ENCODE measurements at places on chromosomes 12 and 14.

DNA sequence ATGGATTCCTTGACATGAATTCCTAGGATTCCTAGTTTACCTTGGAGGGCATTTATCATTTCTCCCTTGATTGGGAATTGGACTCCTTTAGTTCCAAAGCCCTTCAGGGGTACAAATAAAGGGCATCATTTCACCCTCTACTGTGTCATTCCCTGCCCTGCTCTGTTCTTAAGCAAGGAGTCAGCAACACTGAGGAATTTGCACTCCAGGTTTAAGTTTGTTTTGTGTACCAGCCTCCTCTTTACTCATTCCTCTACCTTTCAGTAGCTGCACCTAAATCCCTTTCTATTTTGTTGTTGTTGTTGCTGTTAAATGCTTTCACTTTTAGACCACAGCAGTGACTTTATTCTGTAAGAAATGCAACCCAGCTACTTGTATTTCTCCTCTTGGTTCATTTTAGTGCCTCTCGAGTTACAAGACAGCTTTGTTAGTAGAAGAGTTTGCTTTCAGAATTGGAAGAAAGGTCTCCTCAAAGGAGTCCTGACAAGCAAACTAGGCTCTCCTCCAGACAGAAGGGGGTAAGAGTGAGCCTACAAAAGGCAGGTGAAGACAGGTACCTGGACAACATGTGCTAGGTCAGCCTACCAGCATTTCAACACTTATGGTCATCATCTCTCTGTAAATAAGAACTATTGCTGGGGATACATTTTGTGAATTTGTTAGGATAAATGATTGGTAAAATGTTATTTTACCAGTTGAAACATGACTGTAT lies 90.0 kb downstream of the RMST start:
- DNase-seq: no peak

- no peak for DNase-seq
These were observed 532.5 kb downstream of the VRK1 start for GRCh38 chr14:97329701-97330100.

DNA sequence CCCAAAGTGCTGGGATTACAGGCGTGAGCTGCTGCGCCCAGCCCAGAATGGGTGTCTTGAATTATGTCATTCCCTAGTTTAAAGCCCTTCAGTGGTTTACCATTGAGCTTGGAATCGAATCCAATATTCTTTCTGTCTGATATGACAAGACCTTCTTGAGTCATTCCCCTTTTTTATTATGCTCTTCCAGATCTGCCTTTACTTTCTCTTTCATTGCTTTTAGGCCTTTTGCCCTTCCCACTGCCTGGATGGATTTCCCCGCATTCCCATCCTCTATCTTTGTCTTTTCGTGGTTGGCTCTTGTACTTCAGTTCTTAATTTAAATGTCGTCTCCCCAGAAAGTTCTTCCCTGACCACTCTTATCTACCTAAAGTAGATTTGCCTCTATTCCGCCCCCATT lies 1.6 kb downstream of the TRAFD1 start:
- no peak for DNase-seq

- DNase-seq: no peak
These were observed 56.2 kb downstream of the CCNK start for GRCh38 chr14:99537399-99537798.

DNA sequence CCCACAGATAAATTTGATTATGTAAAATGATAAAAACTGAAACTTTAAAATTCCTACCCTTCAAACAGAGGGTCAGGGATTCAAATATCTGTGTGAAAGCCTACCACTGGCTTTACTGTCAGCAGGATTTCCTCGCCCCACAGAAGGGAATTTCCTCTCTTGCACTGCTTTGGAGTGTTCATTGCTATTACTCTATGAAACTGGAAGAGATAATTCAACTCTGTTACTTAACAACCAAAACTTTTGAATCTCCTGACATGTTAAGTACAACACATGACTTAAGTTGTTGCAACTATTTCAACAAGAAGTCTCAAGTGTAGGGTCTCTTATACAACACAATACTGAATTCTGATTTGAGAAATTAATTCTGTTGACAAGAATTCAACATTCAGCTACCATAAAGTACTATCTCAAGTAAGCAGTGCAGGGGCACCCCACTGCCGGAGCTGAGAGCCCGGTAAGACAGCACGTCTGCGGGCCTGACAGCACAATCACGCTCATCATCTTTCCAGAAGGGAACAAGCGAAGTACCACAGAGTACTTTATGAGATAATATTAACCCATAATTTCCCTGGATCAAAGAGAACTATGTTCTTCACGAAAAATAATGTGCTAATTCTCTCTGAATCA lies 22.9 kb downstream of the DICER1 start:
- DNase-seq: no peak

DNA sequence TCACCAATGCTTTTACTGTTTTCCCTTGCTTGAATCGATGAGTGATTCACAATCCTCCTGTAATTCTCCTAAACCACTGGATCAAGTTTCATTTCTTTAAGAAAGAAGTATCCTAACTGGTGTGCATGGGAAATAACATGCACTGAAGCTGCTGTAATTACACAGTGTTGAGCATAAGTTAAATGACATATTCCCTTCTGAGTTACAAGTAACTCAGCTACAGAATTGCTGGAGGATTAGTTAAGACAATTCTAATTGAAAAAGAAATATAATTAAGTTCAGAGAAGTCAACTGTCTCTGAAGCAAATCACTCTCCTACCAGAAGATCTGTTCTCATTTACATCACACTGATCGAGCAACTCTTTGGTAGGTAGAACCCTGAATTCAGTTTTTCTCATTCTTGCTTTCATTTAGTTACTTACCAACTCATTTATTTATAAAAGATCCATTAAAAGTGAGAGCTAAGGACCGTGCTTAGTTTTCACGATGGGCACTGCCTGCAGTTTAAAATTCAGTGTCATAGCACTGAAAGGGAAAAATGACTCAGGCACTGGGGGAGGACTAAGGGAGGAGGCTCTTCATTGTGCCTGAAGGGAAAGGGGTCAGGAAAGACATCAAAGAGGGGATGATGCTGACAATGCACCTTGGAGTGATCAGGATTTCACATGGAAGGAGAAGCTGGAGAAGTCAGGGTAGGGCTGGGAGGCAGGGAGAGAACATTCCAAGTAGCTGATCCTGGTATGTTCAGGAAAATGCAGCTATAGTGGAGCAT lies 327.2 kb downstream of the EMP1 start:
- no peak for DNase-seq

GRCh38 chr14:87449016-87449415 lies 544.0 kb downstream of the GALC start:
- DNase-seq: no peak

DNA sequence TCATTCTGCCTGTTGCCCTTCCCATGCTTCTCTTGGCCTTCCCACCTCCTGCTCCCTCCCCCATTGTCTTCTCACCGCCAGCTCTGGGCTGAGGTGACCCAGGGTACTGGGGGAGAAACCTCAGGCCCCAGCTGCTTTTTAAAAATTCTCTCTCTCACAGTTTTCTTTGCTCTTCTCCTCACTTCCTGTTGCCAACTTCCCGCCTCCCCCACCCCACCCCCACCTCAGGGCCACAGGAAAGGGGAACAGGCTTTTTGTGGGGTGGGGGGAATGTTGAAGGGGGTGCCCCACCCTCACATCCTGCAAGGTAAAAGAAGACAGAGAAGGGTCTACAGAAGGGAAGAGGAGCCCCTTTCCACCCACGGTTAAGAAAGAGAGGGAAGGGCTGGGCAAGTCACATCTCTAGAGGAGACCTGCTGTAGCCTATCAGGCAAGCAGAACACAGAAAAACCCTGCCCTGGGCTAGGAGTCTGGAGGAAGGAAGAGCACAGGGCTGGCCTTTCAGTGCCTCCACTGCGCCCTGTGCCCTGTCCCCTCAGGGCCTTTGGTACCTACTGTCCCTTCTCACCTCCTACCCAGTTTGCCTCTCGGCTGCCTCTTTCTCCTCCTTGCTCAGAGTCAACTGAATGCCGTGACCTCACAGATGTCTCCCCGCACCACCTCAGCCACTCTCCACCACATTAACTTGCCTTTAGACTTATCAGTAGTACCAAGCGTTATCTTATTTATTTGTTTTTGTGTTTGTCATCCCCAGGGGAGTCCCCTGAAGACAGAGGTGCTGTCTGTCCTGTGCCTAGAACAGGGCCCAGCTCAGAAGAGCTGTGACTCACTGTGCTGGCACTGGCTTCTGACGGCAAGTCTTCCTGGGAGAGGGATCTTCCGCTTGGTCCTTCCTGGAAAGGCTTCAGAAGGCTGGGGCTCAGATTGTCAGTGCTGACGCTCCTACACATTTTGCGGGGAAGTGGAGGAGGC lies 1.7 kb downstream of the ARHGAP9 start:
- DNase-seq: no peak

DNA sequence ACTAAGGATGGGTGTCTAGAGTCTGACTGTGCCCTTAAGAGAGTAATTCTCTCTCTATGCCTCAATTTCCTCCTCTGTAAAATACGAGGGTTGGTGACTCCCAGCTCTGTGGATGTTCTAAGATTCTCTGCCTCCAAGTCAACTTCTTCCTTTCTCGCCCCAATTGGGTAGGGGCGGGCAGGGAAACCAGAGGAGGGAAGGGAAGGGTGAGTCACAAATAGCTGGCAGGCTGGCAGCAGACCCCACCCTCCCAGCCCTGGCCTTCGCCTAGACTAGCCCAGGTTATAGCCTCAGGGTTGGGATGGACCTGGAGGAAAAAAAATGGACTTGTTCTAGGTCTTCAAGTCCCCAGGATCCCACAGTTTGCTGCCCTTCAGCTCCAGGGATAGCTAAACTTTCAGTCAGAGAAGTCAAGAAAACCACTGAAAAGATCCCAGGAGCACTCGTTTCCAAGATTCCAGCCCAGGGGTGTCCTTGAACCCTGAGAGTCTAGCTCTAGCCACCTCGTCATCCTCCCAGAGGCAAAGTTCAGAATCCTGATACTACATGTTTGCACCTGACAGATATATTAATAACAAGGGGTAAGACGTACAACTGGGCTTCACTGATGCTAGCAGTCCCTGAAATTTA lies 2.3 kb downstream of the DGKA start:
- no peak for DNase-seq

- DNase-seq: no peak
These were observed 28.7 kb downstream of the RAP1B start for GRCh38 chr12:68639396-68639767.

GRCh38 chr14:88975043-88975830 lies 150.8 kb downstream of the TTC8 start:
- DNase-seq: no peak
